ENCODE measurements at places on chromosomes 6 and 20.
A peak's percentile ranks its signal among the peaks of the same experiment; 100 is the strongest.

DNA sequence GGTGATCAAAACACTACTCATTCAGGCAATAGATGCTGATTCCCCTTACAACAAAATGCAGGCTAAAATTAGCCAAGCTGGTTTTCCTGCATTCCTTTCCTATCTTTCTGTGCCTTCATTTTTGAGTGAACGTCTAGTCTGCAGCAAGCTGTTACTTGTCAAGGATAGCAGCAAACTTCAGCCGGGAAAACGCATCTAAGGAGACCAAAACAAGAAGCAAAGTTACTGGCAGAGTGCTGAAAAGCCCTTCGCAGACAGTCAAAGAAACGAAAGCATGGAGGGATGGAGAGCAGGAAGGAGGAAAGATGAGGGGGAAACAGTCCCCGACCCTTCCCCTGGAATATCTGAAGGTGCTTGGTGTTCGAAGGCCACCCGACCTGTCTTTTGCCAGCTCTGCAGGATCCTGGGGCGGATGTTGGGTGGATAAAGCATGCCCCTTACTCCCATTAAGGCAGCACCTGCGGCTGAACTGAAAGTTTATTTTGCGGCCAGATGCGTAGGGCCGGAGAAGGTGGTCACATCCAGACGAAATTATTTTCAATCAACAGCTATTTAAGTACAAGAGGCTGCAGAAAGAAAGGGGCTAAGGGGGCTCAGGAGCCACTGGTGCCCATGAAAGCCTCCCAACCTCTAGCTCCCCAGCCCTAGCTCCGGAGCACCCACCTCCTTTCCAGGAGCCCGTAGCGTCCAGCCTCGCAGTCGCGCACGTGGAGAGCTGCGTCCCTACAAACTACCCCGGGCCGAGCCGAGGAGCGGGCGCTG lies 538 bp downstream of the FERMT1 start:
- DNase-seq = no peak

- DNase-seq = no peak
Observed at GRCh38 chr6:51094271-51094670, 275.6 kb downstream of the TFAP2B start.

DNA sequence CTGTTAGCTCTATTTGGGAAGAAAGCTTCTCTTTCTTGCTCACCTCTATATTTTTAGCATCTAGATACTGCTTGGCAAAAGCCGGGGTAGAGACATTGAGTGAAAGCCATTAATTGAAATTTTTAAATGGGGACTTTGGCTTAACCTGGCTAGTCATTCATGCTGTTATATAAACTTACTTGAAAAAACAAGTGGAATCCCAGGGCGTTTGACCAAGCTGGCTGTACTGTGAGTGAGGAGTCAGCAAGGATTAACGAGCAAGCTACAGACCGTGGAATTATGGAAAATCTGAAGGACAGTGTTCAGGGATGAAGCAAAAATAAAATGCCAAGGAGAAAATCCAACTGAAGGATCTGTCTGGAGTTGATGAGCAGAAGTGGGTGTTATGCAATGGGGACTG lies 232.0 kb downstream of the GRM1 start:
- DNase-seq = no peak

DNA sequence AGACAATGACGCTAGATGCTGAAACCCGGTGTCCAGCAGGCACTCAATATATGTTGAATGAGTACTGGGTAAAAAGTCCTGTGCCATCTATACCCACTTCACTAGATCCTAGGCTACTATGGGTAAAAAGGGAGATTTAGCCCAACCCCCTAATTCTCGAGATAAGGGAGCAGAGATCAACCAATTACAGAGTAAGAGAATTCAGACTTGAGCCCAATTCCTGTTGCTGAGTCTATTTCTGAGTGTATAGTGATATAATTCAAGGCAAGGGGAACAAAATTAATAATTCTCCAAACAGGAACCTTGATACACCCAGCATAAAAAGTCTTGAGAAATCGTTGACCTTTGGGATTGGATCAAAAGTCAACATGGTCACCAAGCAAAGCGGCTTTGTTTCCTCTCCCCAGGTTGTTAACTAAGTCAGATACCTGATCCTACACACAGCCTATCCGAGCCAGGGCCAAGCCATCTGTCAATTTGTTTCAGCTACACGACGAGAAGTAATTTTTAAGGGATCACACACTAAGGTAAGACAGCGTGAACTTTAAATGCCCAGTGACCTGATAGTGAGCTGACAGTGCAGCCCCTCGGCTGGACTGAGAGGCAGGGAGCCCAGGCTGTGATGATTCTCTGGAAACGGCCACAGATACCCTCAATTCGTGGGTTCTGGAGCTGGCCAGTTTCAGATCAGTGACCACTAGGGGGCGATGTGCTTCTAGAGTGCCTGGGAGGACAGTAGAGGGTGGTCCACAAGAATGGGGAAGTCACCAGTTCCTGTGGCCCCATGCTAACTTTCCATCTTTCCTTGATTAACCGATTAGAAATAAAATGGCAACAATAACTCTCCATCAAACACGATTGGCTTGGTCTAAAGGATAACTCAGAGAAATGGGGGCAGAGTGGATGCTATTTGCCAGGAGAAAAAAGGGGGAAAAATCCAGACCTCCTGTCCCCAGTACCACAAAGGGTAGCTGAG lies 46.2 kb downstream of the SLC22A23 start:
- peak; percentile 64 for DNase-seq

GRCh38 chr6:11921017-11921438 lies 91.1 kb upstream of the HIVEP1 start:
- DNase-seq = no peak

All from activated CD4-positive, alpha-beta T cell treated with anti-CD3 and anti-CD28 coated beads, Interleukin-2, amount 50 U/mL, for 1 hour (primary cell).